Fibroblast of the conjunctiva (primary cell): ENCODE measurements at places on chromosomes 6 and 20.

DNA sequence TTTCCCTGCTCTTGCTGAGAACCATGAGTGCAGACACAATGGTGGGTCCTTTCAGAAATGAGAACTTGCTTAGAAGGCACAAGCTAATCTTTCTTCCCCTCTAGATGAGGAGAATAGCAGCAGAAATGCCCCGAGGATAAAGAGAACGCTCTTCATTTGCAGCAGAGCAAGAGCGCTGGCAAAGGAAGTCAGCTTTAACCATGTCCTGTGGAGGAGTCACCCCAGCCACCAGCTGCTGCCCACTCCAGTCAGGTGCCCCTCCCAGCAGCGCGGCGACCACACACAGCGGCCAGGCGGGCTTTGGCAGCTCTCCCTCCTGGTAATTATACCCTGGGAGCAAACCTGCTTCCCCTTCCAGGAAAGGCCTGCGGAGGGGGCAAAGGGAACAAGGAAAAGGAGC, 42.4 kb upstream of the EMILIN3 start:
- DNase-seq, result no peak

DNA sequence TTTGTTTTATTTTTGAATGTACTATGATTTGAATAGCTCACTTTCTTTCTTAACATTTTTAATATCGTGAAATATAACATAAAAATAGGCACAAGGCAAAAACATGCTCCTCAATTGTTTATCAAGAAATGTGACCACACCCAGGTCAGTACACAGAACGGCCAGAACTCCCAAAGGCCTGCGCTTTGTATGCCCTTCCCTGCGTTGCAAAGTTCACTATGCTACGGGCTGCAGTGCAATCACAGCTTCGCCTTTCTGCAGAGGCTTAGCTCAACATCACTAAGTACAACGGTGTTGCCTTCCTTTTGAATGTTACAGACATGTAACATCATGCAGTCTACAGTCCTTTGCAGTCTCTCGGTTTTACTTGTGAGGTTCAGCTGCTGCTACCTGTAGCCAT, 333.4 kb downstream of the THBS2 start:
- no peak for DNase-seq

GRCh38 chr6:157808405-157808950, 14.6 kb upstream of the SNX9 start:
- no peak for DNase-seq

- DNase-seq, result no peak
Measured at GRCh38 chr20:47346172-47346571, 10.3 kb downstream of the ZMYND8 start.

DNA sequence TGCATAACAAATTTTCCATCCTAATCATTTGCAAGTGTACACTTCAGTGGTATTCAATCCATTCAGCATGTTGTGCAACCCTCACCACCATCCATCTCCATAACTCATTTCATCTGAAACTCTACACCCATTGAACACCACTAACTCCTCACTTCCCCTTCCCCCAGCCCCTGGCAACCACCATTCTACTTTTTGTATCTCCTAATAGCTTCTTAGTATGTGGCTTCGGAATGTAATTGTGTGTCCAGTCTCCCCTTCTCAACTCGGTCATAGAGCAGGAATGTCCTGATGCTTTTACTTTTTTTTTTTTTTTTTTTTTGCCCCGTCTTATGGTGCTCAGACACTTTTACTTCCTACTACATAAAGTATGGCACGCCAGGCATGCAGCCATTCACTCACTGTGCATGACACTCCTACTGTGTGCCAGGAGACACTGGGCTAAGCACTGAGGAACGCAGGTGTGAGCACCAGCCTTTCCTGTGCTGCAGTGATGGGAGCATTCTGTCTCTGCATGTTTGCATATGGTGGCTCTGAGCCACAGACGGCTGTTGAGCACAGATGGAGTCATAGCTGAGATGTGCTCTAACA, 15.3 kb downstream of the HCK start:
- DNase-seq, result peak; percentile 65

DNA sequence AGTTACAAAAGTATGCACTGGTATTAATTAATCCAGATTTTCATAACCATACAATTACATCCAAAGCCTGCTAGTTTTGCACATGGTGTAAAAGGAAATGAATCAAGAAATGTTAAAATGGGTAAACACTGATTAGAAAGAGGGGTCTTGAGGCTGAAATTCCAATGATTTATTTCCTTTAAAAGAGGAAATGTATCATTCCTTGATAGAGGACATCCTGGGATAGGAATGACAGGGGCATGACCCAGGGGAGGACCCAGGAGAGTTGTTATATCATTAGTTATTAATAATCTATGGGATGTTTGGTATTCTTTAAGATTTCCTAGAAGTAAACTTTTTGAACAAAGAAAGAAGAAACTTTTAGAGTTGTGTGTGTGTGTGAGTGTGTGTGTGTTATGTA, 18.2 kb downstream of the AK9 start:
- no peak for DNase-seq
